Tongue (tissue), 3 donors: ENCODE measurements at places on chromosomes 4 and X.

- DNase-seq: no peak
Observed at GRCh38 chr4:185411849-185412248, 13.9 kb downstream of the UFSP2 start.

DNA sequence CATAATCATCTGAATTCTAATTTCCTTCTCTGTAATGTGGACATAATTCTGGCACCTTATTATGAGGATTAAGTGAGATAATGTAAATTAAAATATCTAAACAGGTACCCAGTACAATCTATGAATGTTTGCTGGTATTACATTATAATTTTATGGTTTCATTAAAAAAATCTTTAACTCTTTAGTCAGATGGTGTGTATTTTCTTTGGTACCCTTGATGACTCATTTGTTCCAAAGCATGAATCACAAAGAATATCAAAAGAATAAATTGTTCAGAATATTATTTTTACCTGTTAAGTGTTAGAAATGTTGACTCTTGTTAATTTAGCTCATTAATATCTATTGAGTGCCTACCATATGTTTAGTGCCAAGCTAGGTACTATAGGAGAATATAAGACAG, 74.3 kb downstream of the SNX25 start:
- DNase-seq: no peak

DNA sequence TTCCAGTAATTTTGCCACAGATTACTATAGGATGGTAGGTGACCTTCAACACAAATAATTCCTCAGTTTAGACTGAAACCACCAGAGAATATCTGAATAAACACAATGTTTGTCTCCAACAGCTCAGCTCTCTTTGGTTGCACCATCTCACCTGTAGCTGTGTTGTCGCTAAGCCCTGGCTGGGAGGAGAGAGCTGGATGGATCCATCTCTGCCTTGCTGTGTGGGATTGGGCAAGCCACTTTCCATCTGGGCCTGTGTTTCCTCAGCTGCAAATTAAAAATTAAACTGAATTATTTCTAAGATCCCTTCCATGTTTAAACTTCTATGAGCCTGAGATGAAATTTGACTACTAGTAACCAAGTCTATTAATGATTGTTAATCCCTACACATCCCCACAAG, 310.2 kb downstream of the FBXW7 start:
- DNase-seq: no peak

DNA sequence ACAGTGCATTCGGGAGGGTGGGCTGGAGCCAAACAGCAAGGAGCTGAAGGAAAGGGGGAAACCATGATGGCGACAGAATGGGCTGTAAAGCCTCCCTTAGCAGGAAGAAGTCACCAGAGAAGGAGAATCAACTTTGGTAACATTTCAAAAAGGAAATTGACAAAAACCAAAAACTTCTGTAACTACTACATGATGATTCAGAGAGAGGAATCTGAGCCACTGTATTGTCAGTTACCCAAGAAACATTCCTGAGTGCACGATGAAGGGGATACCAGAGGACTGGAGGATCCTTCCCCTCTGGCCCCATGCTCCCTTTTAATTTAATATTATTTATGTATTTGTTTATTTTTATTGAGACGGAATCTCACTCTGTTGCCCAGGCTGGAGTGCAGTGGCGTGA, 26.3 kb downstream of the PDHA1 start:
- DNase-seq: no peak

- DNase-seq: no peak
Observed at GRCh38 chr4:78939667-78940008, 400 bp upstream of the PAQR3 start.

- no peak for DNase-seq
Observed at GRCh38 chr4:89439533-89439932, 131.9 kb upstream of the GPRIN3 start.

DNA sequence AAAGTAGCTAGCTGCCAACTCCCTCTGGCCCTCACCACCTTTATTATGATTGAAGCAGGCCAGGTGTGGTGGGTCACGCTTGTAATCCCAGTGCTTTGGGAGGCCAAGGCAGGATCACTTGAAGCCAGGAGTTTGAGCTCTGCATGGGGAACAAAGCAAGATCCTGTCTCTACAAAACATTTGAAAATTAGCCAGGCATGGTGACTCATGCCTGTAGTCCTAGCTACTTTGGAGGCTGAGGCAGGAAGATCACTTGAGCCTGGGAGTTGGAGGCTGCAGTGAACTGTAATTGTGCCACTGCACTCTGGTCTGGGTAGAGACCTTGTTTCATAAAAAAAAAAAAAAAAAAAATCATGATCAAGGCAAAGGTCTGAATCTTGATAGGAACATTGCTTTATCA, 467.0 kb upstream of the DIPK2B start:
- DNase-seq: no peak
